Esophagus muscularis mucosa (tissue), 4 donors: ENCODE measurements at places on chromosomes 12 and 14.

DNA sequence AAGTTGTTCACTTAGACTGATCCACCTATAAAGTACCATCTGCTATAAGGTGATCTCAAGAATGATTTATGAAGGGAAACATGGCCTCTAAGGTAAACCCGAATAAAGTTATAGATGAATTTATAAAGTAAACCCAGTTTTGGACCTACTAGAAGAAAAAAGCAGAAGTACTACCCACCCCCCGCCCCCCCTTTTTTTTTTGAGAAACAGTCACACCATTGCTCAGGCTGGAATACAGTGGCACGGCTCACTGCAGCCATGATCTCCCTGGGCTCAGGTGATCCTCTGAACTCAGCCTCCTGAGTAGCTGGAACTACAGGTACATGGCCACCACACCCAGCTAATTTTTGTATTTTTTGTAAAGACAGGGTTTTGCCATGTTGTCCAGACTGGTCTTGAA, 3.9 kb downstream of the ENTPD5 start:
- H3K27ac ChIP-seq: no peak overlapping the region
- DNase-seq: no peak
- peaks cover 16% of the 10 kb centered on the region for H3K4me1 ChIP-seq
- no peaks in the 10 kb centered on the region for H3K27me3 ChIP-seq
- H3K4me3 ChIP-seq: no peak overlapping the region
- H3K36me3 ChIP-seq: peaks cover 28% of the 10 kb centered on the region

DNA sequence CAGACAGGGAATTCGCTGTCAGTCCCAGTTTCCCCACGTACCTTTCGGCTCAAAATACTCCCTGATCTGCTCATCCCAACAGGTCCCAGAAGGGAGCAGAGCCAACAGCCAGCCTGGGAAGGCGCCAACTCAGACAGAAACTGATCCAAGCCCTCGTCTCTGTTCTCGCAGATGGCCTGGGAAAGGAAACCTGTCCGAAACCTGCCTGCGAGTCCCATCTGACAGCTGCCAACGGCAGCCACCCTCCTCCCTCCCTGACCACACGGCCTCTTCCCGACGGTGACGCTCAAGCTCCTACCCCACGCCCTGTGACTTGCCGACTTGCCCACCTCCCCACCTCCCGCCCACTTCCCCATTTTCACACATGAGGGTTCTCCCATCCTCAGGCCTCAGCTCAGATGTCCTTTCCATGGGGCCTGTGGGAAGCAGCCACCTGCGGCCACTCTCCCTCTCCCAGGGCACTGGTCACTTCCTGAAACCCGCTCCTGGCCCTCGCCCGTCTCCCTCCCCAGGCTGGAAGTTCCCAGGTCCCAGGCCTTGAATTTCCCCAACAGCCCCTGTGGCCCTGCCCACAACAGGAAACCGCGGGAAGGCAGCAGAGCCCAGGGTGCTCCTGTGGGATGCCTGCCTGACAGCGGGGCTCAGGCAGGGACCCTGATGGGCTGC, 60.9 kb upstream of the FBRSL1 start:
- no peak overlapping the region for H3K4me3 ChIP-seq
- DNase-seq: no peak
- no peaks in the 10 kb centered on the region for H3K36me3 ChIP-seq
- peaks cover 32% of the 10 kb centered on the region for H3K4me1 ChIP-seq
- no peaks in the 10 kb centered on the region for H3K27me3 ChIP-seq
- H3K27ac ChIP-seq: no peak overlapping the region

DNA sequence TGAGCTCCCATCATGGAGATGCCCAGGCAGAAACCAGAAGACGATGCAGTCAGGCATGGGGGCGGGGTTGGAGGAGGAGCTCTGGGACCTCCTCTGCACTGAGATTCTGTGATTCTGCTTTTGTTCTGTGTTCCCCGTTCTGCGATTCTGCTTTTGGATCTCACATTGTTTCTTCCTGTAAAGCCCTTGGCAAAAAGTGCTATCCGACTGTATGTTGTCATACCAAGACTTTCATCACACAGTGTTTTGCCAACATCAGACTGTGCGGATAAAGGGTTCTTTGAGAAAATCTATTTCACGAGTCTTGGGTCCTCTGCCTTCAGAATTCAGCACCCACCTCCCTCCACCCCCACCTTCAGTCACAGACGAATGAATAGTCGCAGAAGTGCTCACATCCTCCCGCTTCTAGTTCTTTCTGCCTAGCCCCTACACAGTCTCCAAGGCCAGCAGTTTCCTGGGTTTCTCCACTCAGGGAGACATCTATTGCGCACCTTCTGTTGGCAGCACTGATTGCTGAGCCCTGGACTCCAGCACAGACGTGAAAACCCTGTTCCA, 24.7 kb upstream of the PWP1 start:
- H3K36me3 ChIP-seq: no peaks in the 10 kb centered on the region
- H3K27me3 ChIP-seq: no peaks in the 10 kb centered on the region
- DNase-seq: no peak
- no peak overlapping the region for H3K4me3 ChIP-seq
- H3K27ac ChIP-seq: no peak overlapping the region
- no peaks in the 10 kb centered on the region for H3K4me1 ChIP-seq

DNA sequence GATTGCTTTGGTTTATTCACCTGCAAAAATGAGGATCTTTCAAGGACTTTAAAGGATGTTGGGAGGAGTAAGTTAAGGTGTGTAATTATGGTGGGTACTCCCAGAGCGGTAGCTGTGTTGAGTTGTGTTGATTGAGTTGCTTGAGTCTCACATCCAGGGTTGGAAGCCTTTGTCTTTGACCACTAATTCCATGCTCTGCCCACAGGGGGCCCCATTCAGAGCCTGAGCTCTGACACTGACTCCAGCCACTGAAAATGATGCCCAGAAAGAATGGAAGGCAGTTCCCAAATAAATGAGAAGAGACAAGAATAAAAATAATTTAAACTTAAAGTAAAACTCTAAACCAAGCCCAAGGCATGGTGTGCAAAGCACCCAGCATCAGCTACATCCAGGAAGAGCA, 237.4 kb upstream of the PWP1 start:
- H3K36me3 ChIP-seq: no peaks in the 10 kb centered on the region
- no peaks in the 10 kb centered on the region for H3K4me1 ChIP-seq
- no peak for DNase-seq
- no peak overlapping the region for H3K4me3 ChIP-seq

GRCh38 chr14:47257013-47257412, 418.4 kb downstream of the MDGA2 start:
- no peak for DNase-seq
- H3K36me3 ChIP-seq: no peaks in the 10 kb centered on the region
- no peaks in the 10 kb centered on the region for H3K27me3 ChIP-seq
- H3K4me1 ChIP-seq: no peaks in the 10 kb centered on the region
- H3K27ac ChIP-seq: no peak overlapping the region
- no peak overlapping the region for H3K4me3 ChIP-seq

DNA sequence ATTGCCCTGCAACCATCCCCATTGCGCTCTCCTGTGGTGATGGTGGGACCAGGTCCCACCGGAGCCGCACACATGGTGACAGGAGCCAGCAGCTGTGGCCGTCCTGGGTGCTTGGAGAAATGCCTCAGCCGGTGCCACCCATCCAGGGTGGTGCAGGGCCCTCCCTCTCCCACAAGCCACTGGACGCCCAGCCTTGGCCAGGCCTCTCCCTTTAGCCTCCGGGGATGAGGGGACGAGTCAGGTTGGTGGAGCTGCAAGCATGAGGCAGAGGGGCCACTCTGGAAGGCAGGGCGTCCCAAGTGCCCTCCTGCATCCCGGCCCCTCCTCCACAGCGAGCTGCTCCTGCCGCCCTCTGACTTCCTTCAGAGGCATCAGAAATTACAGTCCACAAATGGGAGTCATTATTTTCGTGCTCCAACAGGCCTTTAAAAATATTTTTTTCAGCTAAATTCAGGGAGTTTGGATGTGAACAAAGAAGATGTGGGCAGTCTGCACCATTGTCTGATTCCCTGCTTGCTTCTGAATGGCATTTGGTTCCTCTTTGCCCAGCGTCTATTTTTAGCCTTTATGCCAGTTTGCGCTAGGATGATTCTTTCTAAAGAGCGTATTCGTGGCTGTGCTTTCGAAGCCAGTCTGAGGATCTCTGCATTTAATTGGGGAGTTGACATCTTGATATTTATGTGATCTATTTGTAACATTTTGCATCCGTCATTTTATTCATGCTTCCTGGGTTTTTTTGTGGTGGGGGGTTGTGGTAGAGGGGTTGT, 189.4 kb downstream of the ADGRD1 start:
- H3K4me1 ChIP-seq: no peaks in the 10 kb centered on the region
- H3K27me3 ChIP-seq: no peaks in the 10 kb centered on the region
- DNase-seq: no peak
- no peak overlapping the region for H3K4me3 ChIP-seq
- peaks cover 18% of the 10 kb centered on the region for H3K36me3 ChIP-seq

DNA sequence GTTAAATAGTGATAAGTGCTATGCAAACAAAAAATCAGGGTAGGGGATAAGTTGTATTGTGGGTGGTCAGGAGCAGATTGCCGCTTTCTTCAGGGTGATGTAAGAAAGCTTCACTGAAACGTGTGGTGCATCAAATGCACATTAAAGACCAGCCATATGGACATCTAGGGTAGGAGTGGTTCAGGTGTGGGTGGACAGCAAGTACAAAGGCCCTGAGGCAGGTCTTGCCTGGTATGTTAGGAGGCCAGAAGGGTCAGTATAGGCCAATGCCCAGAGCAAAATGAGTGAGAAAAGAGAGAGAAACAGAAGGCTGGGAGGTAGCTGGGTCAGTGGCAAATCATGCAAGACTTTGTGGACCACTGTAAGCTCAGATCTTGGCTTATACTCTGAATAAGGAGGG, 25.6 kb upstream of the CISTR start:
- H3K36me3 ChIP-seq: no peaks in the 10 kb centered on the region
- DNase-seq: no peak
- H3K4me3 ChIP-seq: no peak overlapping the region
- no peak overlapping the region for H3K27ac ChIP-seq
- no peaks in the 10 kb centered on the region for H3K4me1 ChIP-seq

GRCh38 chr12:108299516-108299915, 39.6 kb downstream of the CMKLR1 start:
- H3K36me3 ChIP-seq: no peaks in the 10 kb centered on the region
- H3K4me1 ChIP-seq: peaks cover 20% of the 10 kb centered on the region
- DNase-seq: no peak
- no peak overlapping the region for H3K27ac ChIP-seq
- no peak overlapping the region for H3K4me3 ChIP-seq
